Umbilical cord (tissue), 2 donors: ENCODE measurements at places on chromosomes 3 and 15.
A peak's percentile ranks its signal among the peaks of the same experiment; 100 is the strongest.

GRCh38 chr15:68676011-68676605 is 97.3 kb downstream of the CORO2B start:
- DNase-seq, result no peak

GRCh38 chr15:46091860-46092450 is 457.1 kb downstream of the SQOR start:
- DNase-seq, result peak; percentile 26

DNA sequence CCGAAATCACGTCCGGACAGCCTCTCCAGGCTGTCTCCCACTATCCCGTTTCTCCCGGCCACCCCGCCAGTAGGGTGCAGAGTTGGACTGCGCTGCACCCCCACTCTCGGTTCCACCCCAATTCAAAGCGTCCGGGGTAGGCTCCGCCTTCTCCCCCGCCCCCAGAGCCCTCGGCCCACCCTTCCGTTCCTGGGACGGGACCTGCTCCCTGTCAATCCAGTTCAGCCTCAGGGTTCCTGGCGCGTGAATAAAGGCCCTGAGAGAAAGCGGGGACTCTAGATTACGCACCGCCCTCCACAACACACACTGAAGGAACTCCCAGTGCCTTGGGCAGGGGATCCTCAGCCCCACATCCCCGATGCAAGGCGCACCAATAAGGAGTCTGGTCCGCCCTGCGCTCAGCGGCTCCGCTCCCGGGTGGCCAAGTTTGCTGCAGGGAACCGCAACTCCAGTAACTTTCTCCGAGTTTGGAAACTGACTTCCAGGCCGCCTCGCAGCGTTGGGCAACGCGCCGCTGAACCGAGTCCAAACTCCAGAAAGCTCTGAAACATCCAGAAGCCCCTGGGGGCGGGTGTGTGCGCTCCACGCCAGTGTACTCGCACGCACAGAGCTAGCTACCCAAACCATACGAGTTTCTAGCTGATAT is 1.9 kb downstream of the ADAMTS9 start:
- peak; percentile 98 for DNase-seq

DNA sequence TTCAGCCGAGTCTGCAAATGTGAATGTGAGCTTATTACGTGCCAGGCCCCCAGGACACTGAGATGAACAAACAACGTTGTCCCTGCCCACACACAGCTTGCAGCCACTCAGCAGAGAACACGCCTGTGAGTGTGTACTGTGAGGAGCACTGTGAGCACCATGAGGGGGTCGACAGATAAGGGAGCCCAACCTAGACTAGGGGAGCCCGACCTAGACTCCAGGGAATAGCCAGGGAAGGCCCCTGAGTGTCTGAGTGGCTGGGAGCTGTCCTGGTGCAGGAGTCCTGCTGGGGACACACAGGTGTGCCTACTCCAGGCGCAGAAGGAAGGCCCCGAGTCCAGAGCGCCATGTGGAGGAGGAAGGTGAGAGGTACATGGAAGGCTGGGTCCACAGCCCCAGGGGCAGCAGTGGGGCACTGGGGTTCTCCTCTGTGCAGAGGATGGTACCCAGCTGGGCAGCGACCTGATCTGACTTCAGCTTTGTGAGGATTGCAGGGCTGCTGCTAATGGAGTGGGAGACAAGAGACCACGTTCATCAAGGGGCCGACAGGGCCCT is 36.5 kb downstream of the MGLL start:
- DNase-seq, result no peak

GRCh38 chr3:150080058-150080730 is 109.5 kb upstream of the PFN2 start:
- DNase-seq, result peak; percentile 37

GRCh38 chr3:151775314-151776258 is 38.3 kb upstream of the AADAC start:
- DNase-seq, result no peak

- DNase-seq, result no peak
These were observed 75.3 kb downstream of the TMEM108 start for GRCh38 chr3:133113526-133113925.

DNA sequence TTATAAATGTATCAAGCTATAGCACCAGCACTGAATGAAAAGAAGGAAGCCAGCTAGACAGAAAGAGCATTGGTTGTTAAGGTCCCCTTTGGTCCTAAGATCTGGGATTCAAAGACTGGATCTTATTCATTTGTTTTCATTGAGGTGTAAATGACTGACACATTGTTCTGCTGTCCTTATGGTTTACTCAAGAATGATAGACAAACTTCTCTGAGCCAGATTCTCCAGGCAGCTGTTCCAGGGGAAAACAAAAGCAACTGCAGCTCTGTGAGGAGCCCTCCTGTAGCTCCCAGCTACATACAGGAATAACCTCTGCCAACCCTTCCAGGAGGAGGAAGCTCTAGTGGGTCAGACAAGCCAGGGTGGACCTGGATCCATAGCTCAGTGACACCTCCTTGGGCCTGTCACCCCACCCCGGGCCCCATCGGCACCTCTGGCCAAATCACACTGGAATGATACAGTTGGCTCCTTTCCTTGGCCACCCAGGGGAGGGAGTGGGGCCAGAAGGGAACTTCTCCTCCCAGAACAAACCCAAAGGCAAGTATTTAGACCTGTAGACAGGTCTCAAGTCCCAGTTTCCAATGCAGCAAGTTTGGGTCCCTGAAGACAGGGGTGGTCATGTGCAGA is 57.8 kb downstream of the ZNF621 start:
- no peak for DNase-seq

DNA sequence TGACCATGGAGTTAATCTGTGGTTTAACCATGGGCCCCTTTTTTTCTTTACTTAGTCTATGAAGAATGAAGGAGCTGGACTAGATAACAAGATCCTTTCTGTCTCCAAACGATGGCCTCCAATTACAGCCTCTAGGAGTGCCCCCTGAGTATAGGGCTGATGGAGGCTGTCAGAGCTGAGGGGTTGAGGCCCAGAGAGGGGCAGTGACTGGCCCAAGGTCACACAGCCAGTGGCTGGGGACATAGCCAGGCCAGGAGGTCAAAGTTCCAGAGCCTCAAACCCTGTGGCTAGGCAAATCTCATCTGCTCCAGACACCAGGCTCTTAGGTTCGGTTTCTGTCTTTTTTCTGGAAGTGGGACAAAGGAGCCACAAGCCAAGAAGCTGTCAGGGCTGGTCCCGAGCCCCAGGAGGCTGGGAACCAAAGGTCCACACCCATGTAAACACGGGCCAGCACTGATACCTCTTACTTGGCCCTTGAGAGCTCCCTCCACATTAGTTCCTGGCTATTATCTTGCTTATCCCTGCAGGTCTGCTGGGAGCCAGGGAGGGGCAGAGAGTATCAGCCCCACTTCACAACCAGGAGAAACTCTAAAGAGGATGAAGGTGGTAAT is 10.3 kb downstream of the RHOV start:
- no peak for DNase-seq

DNA sequence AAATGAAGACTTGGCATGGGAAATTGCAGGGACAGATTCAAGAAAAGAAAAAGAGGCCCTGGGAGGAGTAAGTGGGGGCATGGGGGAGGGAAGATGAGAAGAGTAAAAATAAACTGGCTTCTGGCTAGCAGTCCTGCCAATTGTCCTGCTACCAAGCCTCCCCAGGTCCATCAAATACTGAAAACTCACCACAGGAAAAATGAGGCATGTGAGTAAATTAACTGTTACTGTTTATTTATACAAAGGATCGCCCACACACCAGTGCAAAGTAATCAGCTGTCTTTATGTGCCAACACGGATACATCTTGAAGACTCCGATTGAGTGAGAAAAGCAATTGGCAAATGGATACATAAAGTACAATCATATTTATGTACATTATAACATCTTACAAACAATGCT is 10.7 kb upstream of the KLHL25 start:
- DNase-seq, result no peak

- no peak for DNase-seq
These were observed 404.1 kb downstream of the ZIC1 start for GRCh38 chr3:147813256-147813655.

DNA sequence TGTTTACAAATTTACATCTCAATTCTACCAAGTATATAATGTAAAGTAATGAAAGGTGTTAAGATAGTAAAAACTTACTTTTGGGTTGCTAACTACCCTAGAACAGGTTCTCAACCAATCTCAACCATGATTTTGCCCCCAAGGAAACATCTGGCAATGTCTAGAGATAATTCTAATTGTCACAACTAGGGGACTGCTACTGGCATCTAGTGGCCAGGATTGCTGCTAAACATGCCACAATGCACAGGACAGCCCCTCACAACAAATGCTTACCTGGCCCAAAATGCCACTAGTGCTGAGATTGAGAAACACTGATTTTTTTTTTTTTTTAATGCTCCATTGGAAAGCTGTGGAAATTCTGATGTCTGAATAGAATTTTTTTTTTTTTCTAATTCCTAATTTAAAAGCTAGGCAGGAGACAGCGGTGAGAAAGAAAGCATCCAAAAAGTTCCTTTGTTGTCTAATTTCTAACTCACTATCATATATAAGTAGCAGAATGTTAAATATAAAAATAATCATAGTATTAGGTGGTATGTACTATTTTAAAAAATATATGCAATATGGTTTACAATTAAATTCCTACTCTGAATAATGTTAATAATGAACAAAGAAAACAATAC is 81.5 kb downstream of the TJP1 start:
- no peak for DNase-seq

DNA sequence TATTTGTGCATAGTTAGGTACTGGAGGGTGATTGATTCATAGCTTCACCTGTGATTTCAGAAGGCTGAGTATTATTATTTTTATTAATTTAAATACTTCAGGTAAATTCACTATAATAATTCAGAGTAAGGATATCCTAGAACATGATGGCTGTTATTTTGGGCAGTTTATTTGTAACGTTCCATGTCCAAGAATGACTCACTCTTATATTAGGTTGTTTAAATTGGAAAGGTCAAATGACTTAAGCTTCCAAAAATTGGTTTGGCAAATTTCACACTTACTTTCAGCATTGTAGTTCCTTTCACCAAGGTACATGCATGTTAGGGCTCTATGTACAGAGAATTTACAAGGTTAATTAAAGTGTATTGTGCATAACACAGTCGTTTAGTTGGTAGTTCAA is 120.2 kb downstream of the EPHA3 start:
- no peak for DNase-seq

GRCh38 chr15:73809728-73810501 is 56.8 kb upstream of the INSYN1 start:
- no peak for DNase-seq

GRCh38 chr15:93307513-93307912 is 218.5 kb upstream of the RGMA start:
- DNase-seq, result no peak

DNA sequence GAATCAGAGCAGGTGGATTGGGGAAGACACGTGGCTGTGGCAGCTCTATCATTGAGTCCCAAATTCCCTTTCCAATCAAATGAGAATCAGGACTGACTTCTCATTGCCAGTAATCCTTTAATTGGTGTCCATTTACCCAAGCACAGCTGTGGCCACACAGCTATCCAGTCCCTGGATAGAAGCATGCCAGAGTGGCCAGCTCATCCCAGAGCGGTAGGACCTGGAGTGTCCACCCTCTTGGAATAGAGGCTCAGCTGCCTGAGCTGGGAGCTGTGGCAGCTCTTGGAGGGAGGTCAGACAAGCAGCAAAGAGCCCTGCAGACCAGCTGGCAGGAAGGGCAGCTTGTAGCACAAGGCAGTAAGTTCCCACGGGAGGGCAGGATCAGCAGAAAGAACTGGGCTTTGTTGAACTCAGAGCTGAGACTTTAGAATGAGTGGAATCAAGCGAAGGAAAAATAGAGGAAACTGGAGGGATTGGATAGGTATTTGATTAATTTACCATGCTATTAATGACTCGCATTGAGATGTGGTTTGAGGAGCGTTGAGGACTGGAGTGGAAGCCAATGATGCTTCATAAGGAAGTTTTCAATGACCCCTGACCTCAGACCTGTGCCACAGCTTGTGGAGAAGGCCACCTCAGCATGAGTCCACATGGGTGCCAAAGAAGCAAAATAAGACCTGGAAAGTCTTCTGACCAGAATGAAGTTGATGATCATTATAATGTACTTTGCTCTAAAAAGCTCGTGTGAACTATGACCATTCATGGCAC is 6.9 kb upstream of the ALPK3 start:
- DNase-seq, result no peak

- DNase-seq, result peak; percentile 77
These were observed 23.9 kb upstream of the BCL2L10 start for GRCh38 chr15:52136442-52136980.

GRCh38 chr3:99895131-99895696 is 77.6 kb downstream of the CMSS1 start:
- DNase-seq, result no peak

DNA sequence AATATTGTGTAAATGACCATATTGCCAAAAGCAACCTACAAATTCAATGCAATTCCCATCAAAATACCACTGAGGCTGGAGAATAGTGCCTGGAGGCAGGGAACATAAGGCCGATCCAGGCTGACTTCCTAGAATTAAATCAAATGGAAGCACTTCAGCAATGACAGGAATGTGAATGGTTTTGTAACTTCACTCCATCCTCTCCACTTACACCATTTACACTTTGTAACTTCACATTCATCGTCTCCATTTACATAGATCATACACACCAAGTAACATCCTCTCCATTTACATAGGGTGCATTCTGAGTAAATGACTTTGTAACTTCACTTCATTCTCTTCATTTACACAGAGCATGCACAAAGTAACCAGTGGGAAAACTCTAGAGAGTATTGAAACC is 11.6 kb downstream of the STRIT1 start:
- no peak for DNase-seq
